ENCODE measurements at places on chromosomes 6 and 20.

DNA sequence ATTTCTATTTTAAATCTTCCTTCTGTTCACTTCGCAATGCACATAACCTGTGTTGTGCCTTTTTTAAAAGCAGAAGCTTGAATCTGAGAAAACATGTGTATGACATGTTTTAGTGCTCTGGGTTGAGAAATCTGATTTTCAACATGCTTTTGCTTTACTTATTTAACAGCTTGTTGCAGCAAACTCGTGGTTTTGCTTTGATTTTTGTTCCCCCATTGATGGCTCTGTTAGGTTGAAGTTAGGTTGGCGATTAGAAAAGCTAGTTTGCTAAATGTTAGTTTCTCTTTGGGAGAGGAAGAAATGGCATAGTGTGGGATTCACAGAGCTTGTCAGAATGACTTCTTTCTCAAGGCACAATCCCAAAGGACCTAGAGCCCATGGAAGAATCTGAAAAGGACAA is 170.8 kb downstream of the TMEM242 start:
- no peaks in the 10 kb centered on the region for H3K27me3 ChIP-seq
- no peaks in the 10 kb centered on the region for H3K4me1 ChIP-seq
- H3K27ac ChIP-seq: no peak overlapping the region
- no peak overlapping the region for H3K4me3 ChIP-seq

DNA sequence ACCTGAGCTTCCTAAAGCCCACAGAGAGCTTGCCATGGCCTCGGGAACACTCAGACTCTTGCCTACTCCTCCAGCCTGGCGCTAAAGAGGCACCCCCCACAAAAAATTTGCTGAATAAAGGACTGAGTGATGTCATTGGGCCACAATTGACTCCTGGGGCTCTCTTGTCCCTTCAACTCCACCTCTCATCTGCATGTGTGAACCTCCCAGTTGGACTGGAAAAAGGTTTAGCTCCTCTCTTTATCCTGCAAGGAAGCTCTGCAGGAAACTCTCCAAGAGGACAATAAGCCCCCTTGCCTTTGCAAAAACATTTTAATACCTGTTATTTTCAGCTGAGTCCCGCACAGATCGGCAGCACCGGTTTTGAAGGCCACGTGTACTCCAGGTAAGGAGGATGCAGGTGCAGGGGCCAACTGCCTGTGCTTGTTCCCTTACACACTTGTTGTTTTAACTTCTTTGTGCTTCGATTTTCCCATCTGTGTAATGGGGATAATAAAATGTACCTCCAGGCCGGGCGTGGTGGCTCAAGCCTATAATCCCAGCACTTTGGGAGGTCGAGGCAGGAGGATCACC is 107.3 kb downstream of the TFAP2C start:
- H3K4me1 ChIP-seq: no peaks in the 10 kb centered on the region
- no peak overlapping the region for H3K27ac ChIP-seq
- H3K4me3 ChIP-seq: no peak overlapping the region
- no peak for DNase-seq
- no peaks in the 10 kb centered on the region for H3K36me3 ChIP-seq

GRCh38 chr20:35192118-35192872 is 20.4 kb downstream of the PROCR start:
- H3K27ac ChIP-seq: no peak overlapping the region
- no peaks in the 10 kb centered on the region for H3K27me3 ChIP-seq
- H3K4me3 ChIP-seq: no peak overlapping the region
- no peak for DNase-seq

- no peaks in the 10 kb centered on the region for H3K27me3 ChIP-seq
- no peak for DNase-seq
- no peaks in the 10 kb centered on the region for H3K36me3 ChIP-seq
- H3K4me1 ChIP-seq: no peaks in the 10 kb centered on the region
Measured at GRCh38 chr6:144809120-144809519, 524.0 kb downstream of the UTRN start.

GRCh38 chr20:33600981-33601380 is 61.1 kb upstream of the C20orf144 start:
- H3K4me3 ChIP-seq: no peak overlapping the region
- no peaks in the 10 kb centered on the region for H3K36me3 ChIP-seq
- peaks cover 32% of the 10 kb centered on the region for H3K4me1 ChIP-seq
- H3K27ac ChIP-seq: no peak overlapping the region
- no peaks in the 10 kb centered on the region for H3K27me3 ChIP-seq
- DNase-seq: no peak

GRCh38 chr6:1551249-1551648 is 58.5 kb upstream of the FOXC1 start:
- H3K4me1 ChIP-seq: no peaks in the 10 kb centered on the region
- H3K27me3 ChIP-seq: no peaks in the 10 kb centered on the region

- H3K27me3 ChIP-seq: no peaks in the 10 kb centered on the region
- no peak overlapping the region for H3K4me3 ChIP-seq
- DNase-seq: no peak
- peaks cover 7% of the 10 kb centered on the region for H3K4me1 ChIP-seq
Measured at GRCh38 chr6:16412171-16412570, 173.8 kb downstream of the GMPR start.

GRCh38 chr6:104711371-104711770 is 148.3 kb downstream of the HACE1 start:
- no peaks in the 10 kb centered on the region for H3K4me1 ChIP-seq
- H3K27ac ChIP-seq: no peak overlapping the region
- H3K27me3 ChIP-seq: no peaks in the 10 kb centered on the region
- no peaks in the 10 kb centered on the region for H3K36me3 ChIP-seq
- DNase-seq: no peak
- H3K4me3 ChIP-seq: no peak overlapping the region

GRCh38 chr6:163843218-163843617 is 428.7 kb downstream of the QKI start:
- no peak overlapping the region for H3K27ac ChIP-seq
- H3K4me1 ChIP-seq: no peaks in the 10 kb centered on the region
